ENCODE measurements at places on chromosomes 4 and X.

GRCh38 chr4:20084488-20084887, 167.2 kb upstream of the SLIT2 start:
- no peak for DNase-seq
- no peaks in the 10 kb centered on the region for H3K4me1 ChIP-seq
- H3K36me3 ChIP-seq, result no peaks in the 10 kb centered on the region
- no peaks in the 10 kb centered on the region for H3K27me3 ChIP-seq
- no peak overlapping the region for H3K4me3 ChIP-seq

- H3K36me3 ChIP-seq, result no peaks in the 10 kb centered on the region
- no peak overlapping the region for H3K27ac ChIP-seq
- H3K4me3 ChIP-seq, result no peak overlapping the region
- H3K27me3 ChIP-seq, result no peaks in the 10 kb centered on the region
- DNase-seq, result no peak
These were observed 136.0 kb downstream of the GUCY2F start for GRCh38 chrX:109345856-109346255.

DNA sequence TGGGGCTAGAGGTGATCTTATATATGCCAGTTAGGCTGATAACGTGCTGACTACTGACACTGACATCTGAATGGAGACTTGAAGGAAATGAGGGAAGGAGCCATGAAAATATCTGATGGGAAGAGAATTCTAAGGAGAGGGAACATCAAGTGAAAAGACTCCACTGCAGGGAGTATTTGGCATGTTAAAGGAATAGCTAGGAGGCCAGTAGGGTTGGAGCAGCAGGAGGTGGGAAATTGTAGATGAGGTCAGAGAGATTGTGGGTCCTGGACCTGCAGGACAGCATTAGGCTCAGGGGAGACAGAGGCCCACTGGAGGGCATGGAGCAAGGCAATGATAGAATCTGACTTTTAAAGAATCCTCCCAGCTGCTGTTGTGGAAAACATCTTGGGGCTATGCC, 55.8 kb upstream of the NSUN7 start:
- no peak overlapping the region for H3K4me3 ChIP-seq
- DNase-seq, result no peak
- H3K27ac ChIP-seq, result no peak overlapping the region
- no peaks in the 10 kb centered on the region for H3K36me3 ChIP-seq

GRCh38 chr4:134762053-134762452, 560.5 kb upstream of the PABPC4L start:
- no peaks in the 10 kb centered on the region for H3K27me3 ChIP-seq
- no peaks in the 10 kb centered on the region for H3K4me1 ChIP-seq
- no peaks in the 10 kb centered on the region for H3K36me3 ChIP-seq
- H3K27ac ChIP-seq, result no peak overlapping the region

DNA sequence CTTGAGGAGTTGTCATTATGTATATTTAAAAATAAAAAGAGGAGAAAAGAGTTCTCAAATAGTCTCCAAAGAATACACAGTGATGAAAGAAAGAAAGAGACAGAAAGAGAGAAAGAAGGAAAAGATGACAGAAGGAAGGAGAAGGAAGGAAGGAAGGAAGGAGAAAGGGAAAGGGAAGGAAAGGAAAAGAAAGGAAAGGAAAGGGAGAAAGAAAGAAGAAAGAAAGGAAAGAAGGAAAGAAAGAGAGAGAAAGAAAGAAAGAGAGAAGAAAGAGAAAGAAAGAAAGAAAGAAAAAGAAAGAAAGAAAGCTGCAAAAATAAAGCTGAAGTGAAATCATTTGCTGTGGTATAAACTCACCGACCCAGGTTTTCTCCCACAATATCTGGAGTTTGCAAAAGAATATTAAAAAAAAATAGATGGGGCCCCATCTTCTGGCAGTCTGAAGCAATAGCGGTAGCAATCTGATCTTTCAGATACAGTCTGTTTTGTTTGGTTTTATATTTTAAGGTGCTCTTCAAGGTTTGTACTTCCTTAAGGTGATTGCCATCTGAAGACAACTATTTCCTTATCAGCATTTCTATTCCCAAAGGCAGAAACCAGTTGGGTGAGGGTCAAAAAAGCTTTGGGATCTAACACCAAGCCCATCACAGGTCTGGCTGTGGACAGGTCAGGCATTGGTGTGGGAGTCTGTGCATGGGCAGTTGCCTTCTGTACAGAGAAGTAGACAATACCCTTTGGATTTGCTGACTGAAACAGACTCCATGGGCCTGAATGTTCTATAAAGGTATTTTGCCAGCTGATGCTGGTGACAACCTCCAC, 160.4 kb downstream of the CPEB2 start:
- no peak overlapping the region for H3K4me3 ChIP-seq
- DNase-seq, result no peak
- H3K36me3 ChIP-seq, result no peaks in the 10 kb centered on the region
- no peaks in the 10 kb centered on the region for H3K27me3 ChIP-seq
- no peaks in the 10 kb centered on the region for H3K4me1 ChIP-seq

- no peak overlapping the region for H3K4me3 ChIP-seq
- H3K36me3 ChIP-seq, result no peaks in the 10 kb centered on the region
- no peak for DNase-seq
- H3K27me3 ChIP-seq, result no peaks in the 10 kb centered on the region
These were observed 49.0 kb downstream of the GBA3 start for GRCh38 chr4:22741744-22742143.

DNA sequence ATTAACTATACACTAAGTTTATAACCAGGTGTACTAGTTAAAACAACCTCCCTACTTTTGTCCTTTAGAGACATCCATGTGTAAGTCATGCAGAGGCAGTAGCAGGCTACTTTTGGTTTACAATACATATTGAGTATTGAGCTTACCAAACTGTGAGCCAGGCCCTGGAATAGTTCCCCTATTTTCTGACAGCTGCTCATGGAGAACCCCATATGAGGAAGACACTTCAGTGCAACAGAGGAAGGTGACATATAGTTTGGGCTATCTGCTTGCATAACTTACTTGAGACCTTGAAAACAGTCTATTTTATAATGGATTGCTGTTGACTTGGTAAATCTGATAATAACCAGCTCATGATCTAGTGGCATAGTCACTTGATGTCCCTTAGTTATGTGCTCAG, 190.5 kb downstream of the SH3BGRL start:
- H3K4me1 ChIP-seq, result no peaks in the 10 kb centered on the region
- no peaks in the 10 kb centered on the region for H3K27me3 ChIP-seq
- no peak overlapping the region for H3K27ac ChIP-seq
- no peak overlapping the region for H3K4me3 ChIP-seq
- DNase-seq, result no peak

- peaks cover 3% of the 10 kb centered on the region for H3K4me1 ChIP-seq
- H3K36me3 ChIP-seq, result no peaks in the 10 kb centered on the region
- DNase-seq, result peak; percentile 23
- H3K27ac ChIP-seq, result no peak overlapping the region
These were observed 291.7 kb upstream of the GATB start for GRCh38 chr4:152052451-152053057.

DNA sequence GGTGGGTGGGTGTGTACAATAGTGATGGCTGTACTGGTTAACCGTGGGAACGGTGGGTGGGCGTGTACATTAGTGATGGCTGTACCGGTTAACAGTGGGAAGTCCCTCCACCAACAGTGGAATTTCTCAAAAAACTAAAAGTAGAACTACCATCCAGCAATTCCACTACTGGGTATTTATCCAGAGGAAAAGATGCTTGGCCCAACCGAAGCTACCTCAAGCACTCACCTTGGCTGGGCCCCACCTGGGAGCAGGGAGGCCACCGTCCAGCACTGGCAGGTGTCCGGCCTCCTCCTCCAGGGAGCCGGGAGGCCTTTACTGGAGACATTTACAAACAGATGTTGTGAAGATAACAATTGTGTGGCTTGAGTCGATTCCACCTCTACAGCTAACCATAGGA, 6.0 kb upstream of the MAEA start:
- H3K4me1 ChIP-seq, result no peaks in the 10 kb centered on the region
- no peak overlapping the region for H3K27ac ChIP-seq
- DNase-seq, result no peak

DNA sequence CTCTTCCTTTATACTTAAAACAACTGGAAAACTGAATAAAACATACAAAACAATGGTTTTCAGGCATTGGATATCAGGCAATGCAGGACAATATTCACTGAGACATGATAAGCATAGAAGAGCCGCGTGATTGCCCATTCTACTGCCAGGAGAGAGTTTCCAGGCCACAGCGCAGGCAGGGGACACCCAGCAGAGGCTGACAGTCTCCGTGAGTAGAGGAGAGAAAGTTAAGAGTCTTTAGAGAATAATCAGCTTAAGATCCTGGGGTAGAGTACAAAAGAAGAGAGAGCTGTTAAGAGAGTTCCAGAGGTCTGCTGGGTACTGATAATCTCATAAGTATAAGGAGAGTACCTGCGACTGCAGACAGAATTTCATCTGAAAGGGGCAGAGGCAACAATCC, 18.4 kb upstream of the FRAS1 start:
- no peak overlapping the region for H3K4me3 ChIP-seq
- H3K27me3 ChIP-seq, result no peaks in the 10 kb centered on the region
- DNase-seq, result no peak
- no peak overlapping the region for H3K27ac ChIP-seq

- H3K36me3 ChIP-seq, result peaks cover 8% of the 10 kb centered on the region
- no peaks in the 10 kb centered on the region for H3K27me3 ChIP-seq
- no peak overlapping the region for H3K27ac ChIP-seq
- no peak overlapping the region for H3K4me3 ChIP-seq
- DNase-seq, result no peak
These were observed 52.1 kb upstream of the MSANTD1 start for GRCh38 chr4:3196670-3197359.
